ENCODE measurements at places on chromosomes 7 and 10.

DNA sequence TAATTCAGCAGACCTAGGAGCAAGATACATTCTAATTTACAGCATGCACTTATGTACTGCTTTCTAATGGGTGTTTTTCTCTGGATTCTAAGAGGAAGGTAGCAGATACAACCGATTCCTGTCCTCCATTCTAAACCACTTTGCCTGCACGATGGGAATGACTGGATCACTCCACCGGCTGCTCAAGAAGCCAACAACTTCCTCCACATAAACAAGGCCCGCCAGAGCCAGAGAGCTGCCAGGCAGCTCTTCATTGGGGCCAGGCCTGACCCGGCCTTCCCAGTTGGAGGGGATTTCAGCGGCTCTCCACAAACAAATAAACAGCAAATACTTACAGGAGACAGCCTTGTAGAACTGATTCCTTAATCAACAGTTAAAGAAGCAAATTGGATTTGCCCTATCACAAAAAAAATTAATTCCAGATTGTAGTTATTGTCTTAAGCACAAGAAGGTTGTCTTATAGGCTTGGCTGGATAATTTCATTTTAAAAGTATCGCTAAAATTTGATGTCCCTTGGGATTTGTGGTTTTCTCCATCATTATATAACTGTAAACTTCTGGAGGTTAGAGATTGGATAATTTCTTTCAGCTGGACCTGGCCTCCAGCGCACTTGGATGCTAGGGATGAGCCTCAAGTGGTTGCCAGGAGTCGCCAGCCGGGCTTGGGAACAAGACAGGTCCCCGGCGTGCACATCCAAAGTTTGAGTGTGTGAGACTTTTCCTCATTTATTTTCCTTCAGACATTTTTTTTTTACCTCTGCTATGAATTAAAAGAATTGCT lies 20.9 kb downstream of the EBF3 start:
- DNase-seq, result no peak

GRCh38 chr10:94016727-94017714 lies 23.3 kb downstream of the PLCE1 start:
- DNase-seq, result no peak

- DNase-seq, result no peak
Observed at GRCh38 chr10:68604441-68604840, 44.3 kb downstream of the TET1 start.

DNA sequence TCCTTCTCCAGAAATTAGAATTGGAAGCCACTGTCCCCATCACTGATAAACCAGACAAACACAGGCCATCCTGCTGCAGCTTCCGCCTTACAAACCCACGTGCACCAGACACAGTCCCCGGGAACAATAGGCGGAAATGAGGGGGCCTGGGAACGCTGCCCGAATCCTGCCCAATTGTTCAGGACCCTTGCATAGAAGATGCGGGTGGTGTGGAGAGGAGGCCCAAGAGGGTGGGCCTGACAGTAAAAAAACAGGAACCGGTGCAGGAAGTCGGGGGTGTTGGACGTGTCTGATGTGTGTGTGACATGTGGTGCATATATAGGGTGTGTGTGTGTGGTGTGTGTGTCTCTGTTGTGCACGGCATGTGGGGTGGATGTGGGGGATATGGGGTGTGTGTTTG lies 26.5 kb upstream of the CHST15 start:
- no peak for DNase-seq

- DNase-seq, result no peak
Observed at GRCh38 chr10:35808344-35808743, 166.2 kb upstream of the FZD8 start.

GRCh38 chr10:113414543-113414942 lies 138.3 kb upstream of the HABP2 start:
- no peak for DNase-seq

- DNase-seq, result no peak
Observed at GRCh38 chr10:131651674-131652437, 249.0 kb upstream of the PPP2R2D start.

DNA sequence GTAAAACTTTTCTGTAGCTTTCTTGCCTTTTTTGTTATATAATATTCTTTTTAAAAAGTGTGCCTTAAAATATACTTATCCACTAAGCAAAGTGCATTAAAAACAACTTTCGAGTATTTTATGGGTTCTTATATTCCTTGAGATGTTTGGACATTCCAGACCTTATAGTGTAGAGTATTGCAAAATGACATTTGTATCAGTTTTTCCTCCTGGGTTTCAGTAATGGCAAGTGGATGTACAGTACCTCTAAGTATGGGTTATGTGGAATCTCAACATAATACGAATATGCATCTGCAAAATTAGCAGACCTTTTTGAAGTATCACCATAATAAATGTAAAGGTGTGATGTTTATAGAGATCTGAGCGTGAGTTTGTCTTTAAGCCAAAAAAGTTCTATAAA lies 2.7 kb downstream of the CDK13 start:
- DNase-seq, result no peak

DNA sequence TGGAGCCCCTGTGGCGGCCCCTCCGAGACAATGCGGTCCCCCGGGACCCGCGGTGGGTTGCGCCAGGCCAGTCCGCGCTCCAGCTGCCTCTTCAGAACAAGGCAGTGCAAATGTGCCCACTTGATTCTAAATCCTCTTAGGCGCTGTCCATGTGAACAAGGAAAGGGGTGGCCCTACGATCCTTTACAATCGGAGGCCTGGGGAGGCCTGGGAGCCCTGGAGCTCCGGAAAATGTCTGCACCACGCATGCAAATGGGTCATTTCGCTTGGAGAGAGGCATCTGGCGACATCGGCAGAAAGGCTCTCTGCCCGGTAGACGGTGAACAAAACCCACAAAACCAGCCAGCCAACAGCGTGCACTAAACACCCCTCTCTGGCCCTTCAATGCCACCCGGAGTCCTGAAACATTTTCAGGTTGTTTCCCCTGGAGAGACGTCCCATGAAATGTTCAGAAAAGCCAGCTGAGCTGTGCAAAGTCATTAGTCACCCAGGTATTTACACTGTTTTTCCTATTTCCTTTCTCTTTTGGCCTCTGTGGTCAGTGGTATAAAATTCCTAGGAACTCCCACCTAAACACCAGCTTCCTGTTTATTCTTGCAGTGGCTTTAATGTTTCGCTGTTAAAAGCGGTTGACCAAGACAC lies 102.8 kb upstream of the ZNF438 start:
- DNase-seq, result no peak

DNA sequence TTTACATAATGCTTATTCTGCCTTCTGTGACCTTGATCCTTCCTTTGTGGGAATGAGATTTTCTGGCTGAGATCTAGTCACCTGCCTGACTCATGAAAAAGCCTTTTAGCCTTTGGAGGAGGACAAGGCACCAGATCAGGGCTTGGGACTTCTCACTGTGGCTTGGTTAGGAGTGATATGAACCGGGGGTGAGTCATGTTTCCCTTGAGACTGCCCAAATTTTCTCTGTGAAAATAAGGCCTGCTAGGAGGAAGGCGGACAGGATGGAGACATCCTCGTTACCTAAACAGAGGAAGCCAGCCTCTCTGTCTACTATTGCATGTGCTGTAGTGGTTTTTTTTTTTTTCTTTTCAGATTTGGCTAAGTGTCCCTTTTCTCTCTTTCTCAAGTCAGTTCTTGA lies 57.8 kb downstream of the EVX1 start:
- DNase-seq, result no peak

DNA sequence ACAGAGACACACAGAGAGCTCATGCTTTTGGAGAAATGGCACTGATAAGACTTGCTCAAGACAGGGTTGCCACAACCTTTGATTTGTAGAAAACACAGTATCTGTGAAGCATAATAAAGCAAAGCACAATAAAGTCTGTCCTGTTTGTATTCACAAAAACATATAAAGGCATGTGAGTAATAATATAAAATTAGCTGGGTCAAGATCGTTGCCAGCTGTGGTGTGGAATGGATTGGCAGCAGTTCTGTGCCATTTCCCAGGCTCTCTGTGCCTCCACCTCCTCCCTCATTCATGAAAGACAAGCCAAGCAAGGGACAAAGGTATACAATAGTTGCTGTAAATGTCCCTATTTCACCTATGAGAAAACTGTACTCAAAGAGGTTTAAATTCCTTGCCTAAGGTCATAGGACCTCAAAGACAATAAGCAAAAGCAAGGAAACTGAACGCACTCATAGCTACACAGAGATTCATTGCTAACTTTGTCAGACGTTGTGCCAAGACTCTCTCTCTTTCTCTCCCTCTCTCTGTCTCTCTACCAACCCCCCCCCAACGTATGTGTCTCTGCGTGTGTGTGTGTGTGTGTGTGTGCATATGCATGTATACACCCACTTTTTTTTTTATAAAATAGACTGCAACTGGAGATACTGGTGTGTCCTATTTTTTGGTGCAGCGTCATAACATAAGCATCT lies 31.8 kb downstream of the CHST3 start:
- DNase-seq, result no peak

GRCh38 chr10:5945190-5945509 lies 32.2 kb downstream of the IL15RA start:
- no peak for DNase-seq

DNA sequence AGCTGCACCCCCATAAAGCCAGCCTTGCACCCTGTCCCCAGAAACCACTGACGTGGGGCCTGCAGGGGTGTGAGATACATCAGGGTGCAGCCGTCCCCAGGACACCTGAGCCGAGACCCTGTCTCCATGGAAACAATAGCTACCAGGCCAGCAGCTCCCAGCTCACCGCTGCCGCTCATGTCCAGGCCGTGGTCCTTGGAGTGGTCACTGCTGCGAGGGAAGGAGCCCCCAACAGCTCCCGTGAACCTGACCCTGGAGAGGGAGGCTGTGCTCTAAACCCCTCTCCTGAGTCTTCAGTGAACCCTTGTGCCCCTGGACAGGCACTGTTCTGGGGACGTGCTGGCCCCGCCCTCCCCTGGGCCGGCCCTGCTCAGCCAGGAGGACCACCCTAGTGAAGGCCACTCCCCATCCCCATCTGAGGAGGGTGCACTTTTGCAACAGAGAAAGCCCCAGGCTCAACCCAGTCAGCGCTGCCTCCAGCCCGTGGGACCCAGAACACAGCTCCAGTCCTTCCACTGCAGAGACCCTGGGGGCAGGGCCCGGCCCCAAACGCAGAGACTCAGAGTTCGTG lies 19.6 kb upstream of the INPP5A start:
- no peak for DNase-seq

DNA sequence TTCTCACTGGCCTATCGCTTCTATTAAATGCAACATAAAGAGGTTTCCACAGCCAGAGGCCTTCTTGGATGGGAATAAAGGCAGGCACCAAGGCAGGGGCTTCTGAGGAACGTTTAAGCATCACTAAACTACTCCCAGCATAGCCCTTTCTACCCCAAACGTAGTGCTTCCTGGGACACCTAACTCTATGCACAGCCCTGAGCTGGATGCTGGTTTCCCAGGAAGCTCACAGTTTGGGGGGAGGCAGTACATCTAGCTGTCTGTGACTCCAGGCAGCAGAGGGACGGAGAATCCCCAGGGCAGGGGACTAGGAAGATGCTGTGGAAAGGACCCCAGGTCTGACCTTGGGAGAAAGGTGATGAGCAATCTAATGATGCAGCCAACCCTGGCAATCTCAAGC lies 192.8 kb upstream of the ZMIZ1 start:
- no peak for DNase-seq

DNA sequence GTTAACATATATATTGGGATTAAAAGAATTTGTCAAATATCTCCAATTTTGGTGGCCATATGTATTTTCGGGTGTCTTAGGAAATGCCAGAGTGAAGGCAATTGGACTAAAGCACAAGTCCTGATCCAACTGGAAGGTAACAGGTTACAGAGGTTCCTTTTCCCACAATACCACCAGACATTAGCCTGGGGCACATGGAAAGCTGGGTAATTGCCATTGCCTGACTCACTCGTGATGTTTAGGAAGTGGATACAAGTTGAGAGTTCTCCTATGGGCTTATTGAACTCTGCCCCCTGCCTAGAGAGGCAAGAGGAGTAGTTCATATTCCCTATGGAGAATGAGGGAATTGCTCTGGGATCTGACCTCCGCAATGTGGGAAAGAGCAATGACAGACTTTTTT lies 5.7 kb downstream of the DNAH11 start:
- no peak for DNase-seq

GRCh38 chr7:116426428-116427156 lies 72.9 kb upstream of the CAV2 start:
- DNase-seq, result no peak

GRCh38 chr10:121572859-121573537 lies 25.2 kb downstream of the FGFR2 start:
- no peak for DNase-seq

DNA sequence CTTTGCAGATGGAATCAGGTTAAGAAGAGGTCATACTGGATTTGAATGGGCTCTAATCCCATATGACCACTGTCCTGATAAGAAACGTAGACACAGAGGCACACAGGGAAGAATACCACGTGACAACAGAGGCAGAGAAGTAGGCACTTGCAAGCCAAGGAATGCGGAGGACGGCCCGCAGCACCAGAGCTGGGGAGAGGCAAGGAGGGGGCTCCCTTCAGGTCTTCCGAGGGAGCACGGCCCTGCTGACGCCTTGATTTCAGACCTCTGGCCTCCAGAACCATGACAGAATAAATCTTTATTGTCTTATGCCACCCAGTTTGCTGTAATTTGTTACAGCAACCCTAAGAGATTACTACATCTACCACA lies 44.7 kb upstream of the TMEM213 start:
- no peak for DNase-seq

GRCh38 chr7:47386273-47386835 lies 195.6 kb downstream of the TNS3 start:
- no peak for DNase-seq

DNA sequence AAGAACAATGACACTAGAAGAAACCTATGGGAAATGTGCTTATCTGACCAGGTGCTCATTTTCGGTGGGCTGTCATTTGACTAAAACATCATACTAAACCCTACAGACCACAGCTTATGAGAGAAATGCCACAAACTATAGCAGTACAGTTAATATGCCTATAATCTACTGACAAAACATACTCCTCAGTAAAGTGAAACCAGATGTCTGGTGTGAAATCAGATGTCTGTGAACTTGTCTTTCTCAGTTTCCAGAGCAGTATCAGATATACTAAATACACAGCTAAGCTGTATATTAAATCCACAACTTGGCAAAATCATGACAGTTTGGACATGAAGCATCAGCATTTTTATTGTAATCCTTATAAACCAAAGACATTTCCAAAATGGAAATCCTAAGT lies 3.3 kb downstream of the IMMP2L start:
- DNase-seq, result no peak

DNA sequence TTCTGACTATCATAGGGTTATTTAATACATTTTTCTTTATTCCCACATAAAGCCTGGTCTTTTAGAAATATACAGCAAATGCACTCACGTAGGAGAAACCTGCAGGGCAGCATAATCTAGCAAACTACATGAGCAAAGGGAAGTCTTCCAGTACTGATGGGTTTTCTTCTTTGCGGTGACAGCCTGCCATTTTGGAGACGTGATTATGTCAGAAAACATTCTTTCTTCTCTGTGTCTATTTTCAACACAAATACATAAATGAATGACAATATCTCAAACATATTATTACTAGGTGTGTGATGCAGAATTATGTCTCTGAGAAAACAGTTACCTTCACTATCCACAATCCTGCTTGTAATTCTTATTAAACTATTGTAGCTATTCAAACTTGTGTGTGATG lies 425.0 kb downstream of the GPAM start:
- no peak for DNase-seq

All from CD4-positive, alpha-beta T cell treated with Interleukin-6 at 100 ng/mL for 8 hours (primary cell).